ENCODE measurements at places on chromosomes 5 and 9. TPM values are rescaled to one million over a fixed set of nuclear protein-coding genes. Genes with fewer than 3 reads are reported as not detected.

DNA sequence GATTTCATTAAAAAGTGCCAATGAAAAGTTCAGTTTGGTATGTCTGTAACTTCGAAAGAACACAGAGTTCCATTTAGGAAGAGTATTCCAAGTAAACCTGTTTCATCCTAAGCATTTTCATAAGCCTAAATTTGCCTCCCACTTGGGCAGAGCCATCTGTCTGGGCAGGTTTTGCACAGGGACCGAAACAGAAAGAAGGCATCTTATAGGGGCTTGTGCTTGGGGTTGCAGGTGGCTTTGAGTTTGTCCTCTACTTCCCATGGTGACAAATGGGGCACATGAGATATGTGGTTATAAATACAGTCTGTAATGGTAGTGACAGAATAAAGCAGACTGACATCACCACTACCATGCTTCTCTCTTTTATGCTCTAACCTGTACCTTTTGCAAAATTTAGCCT lies 63.7 kb downstream of the MCTP1 start:
- DNase-seq = no peak

DNA sequence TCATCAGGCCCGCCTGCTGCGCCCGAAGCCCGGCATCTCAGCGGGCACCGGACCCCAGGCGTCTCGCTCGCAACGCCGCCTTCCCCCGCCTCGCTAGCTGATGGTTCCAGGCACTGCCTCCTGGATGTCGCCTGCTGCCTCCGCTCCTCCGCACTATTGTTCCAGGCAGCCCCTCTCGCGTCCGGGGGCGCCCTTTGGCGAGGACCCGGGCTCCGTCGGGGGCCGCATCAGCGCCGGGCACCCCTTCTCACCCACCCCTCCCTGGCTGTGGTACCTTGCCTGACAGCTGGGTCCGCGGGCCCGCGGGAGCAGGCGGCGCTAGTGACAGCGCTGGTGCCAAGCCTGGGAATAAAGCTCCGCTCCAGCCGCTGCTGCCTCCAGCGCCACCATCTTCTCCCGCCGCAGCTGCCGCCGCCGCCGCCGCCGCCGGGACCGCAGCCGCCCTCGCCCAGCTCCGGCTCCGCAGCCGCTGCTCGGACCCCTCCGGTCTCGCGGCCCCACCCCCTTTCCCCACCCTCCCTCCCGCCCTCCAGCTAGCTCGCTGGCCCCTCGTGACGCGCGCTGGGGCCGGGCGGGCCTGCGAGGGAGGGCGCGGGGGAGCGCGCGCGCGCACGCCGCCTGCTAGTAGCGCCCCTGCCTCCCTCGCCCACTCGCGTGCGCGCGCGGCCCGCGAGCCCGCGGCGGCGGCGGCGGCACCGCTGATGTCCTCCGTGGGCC lies at the start of gene APBA1:
APBA1 (minus strand) TSS at position 493 of the 717 bp plus-strand sequence.
- DNase-seq = peak; percentile 75

Gene AK8
- 0.74 TPM for total RNA-seq

- DNase-seq = no peak
Observed at GRCh38 chr5:58405175-58405574, 54.7 kb downstream of the PLK2 start.

DNA sequence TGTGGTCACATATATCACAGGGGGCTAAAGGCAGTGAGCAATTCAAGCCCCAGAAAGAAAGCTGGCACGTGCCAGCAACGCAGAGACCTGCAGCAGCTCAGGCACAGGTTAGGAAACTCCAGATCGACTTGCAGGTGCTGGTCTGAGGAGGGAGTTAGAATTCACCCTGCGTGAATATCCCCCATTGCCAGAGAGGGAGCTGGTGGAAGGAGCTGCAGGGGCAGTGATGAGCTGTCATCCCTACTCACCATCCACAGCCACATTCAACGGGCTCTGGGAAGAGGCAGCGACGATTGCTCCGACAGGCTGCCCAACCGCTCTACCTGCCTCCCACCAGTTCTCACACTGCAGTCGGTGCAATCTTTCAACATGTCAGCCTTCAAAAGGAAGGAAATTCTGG lies 40.8 kb upstream of the CLK4 start:
- no peak for DNase-seq

DNA sequence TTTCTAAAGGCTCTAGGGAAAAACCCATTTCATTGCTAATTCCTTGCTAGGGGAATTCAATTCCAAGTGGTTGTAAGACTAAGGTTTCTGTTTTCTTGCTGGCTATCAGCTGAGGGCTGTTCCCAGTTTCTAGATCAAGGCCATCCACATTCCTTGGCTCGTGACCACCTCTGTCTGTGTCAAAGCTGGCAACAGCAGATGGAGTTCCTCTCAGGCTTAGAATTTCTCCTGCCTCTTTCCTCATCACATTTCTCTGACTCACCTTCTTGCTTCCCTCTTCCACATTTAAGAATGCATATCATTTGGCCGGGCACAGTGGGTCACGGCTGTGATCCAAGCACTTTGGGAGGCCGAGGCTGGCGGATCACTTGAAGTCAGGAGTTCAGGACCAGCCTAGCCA lies 19.0 kb downstream of the DAB2IP start:
- no peak for DNase-seq

DNA sequence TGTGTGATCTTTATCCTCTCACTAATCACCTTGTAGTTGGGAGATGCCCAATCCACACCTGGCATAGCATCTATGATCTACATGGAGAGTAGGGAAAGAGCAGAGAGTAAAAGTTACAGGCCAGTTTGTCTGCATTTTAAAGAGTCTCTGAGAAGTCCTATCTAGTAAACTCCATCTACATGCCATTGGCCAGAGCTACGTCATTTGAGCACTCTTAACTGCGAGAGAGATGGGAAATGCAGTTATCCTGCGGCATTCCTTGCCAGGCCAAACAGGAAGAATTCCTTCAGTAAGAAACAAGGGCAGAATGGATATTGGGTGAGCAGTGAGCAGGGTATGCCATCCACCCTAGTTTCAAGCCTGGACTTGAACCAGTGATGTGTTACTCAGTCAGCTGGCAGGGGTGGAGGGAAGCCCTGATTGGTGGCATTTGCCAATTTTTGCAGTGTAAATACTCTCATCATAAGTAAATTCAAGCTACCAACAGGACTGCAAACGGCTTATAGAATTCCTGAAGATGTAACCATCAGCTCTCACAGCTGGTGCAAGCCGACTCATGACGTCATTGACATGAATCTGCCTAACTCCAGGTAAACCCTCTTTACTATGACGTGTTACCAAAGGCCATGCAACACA lies 156.8 kb upstream of the MSX2 start:
- DNase-seq = no peak

Gene C9orf153
- total RNA-seq = 0.38 TPM

Gene FBXL17
- total RNA-seq = 49.4 TPM

GRCh38 chr5:53416144-53416738 lies 64.2 kb upstream of the FST start:
- DNase-seq = no peak

DNA sequence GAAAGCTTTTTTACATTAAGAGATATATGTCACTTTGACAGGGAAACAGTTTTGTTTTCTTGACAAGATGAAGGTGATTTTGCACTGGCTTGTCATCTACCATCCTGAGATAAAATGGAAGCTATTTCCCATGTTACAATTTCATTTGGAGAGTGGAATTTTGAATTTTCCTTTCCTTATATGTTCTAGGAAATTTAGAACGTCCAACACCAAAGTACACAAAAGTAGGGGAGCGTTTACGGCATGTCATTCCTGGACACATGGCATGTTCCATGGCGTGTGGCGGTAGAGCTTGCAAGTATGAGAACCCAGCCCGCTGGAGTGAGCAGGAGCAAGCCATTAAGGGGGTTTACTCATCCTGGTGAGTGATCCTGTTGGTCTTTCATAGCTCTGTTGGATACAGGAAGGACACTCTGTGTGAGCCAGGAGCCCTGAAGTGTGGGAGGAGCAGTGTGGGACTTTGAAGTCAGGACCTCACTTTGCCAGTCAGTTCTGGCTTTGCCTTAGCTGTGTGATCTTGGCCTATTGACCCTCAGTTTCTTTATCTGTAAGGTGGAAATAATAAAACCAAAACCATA lies 887 bp downstream of the PTPDC1 start:
- DNase-seq = no peak

- no peak for DNase-seq
Observed at GRCh38 chr5:91143840-91144239, 239.3 kb downstream of the ARRDC3 start.

Gene FAM200C
- total RNA-seq = 4.9 TPM

Gene PCDHGB7
- total RNA-seq = 7.9 TPM

GRCh38 chr9:116377179-116377798 lies 223.7 kb downstream of the PAPPA start:
- DNase-seq = no peak

All from left ventricle myocardium inferior (tissue), 1 donor.